ENCODE measurements at places on chromosomes 6 and 20.

DNA sequence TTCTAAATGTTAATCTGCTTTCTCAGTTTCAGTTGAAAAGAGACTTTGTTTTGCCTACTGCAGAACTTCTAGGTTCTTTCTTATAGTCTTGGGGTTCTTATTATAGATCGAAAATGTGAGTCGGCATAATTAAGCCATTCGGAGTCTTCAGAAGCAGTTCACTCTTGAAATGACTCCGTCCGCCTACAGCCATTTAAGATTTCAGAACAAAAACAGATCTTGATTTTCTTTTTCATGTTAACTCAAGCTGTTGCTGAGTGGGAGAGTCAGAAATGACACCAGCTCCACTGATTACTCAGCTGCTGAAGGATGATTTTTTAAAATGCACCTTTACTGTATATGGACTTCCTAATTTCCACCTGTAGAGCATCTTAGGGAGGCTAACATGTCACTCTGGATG lies 15.9 kb downstream of the PRDM1 start:
- no peak for DNase-seq

GRCh38 chr6:78864957-78865356 lies 2.4 kb upstream of the IRAK1BP1 start:
- no peak for DNase-seq

GRCh38 chr6:129717277-129717676 lies 7.3 kb upstream of the ARHGAP18 start:
- no peak for DNase-seq

- no peak for DNase-seq
Observed at GRCh38 chr6:56690519-56691285, 48.0 kb upstream of the DST start.

DNA sequence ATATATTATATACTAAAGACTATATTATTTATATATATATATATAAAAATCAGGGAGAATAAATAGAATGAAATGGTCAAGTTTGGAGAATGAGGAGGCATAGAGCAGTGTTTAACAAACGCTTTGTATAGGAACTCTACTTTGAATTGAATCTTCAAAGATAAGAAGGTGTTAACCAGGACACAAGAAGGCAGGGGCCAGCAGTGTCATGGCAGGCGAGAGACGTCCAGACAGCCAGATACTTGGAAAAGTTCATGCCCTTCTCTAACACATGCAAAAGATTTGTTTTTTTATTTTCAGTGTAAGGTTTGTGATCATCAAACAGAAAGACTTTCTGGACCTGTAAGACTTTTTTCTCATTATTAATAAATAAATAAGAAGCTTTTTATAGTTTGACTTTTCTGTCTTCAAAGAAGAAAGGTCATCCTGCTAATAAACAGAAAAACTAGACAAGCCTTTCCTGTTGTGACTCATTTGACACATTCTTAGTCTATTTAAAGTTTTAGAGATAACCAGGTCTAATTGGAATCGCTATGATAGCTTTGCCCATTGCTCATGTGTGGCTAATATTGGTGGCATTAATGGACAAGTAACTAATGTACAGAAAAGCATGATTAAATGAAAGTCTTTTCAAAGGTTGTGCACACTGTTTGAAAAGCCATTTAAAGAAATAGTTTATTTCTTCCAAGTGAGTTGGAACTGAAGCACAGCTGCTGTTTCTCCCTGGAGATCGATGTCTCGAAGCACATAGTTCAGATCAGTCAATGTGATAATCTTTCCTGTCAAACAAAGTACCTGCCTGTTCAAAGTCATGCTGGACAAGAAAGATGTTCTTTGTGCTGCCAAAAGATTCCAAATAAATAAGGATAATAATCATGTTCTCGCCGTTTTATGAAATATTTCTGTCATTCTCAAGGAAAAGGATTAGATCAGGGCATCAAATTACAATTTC lies 420.4 kb upstream of the OPRM1 start:
- DNase-seq: no peak

GRCh38 chr6:136763716-136764516 lies 28.4 kb downstream of the MAP3K5 start:
- DNase-seq: no peak

GRCh38 chr6:170271771-170272314 lies 19.0 kb downstream of the DLL1 start:
- peak; percentile 82 for DNase-seq

DNA sequence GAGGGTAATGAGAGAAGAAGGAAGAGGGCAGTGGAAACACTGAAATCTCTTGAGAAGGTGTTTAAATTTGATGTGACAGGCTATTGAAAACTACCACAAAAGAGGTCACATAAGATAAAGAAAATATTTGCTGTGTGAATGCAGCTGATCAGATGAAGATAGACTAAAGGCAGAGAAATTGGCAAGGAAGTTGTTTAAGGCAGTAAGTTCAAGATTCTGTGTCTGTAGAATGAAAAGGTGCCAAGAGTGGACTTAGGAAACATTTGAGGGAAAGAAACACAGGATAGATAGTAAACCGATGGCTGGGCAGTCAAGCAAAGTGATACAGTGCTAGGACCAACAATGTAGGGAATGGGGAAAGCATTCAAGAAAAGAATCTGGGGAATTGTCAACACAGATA lies 332.3 kb upstream of the MARCKS start:
- DNase-seq: no peak

GRCh38 chr20:24836041-24836533 lies 113.0 kb upstream of the CST7 start:
- no peak for DNase-seq

DNA sequence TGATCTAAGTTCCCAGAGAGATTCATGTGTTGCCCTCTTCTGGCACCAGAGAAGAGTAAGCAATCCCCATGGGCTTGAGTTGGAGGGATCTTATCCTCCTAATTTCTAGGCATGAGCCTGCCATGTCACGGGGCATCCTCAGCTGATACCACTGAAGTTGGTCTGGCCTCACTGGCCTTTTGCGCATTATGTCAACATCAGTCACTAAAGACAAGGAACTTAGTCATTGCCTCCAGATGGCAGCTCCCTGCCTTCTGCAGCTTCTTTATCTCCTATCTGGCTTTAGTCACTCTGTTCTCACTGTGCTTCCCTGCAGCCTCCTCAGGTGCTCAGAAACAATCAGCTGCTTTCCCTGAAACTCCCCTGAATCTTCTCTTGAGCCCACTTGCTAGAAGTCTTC lies 312.2 kb downstream of the ADGRG6 start:
- no peak for DNase-seq

DNA sequence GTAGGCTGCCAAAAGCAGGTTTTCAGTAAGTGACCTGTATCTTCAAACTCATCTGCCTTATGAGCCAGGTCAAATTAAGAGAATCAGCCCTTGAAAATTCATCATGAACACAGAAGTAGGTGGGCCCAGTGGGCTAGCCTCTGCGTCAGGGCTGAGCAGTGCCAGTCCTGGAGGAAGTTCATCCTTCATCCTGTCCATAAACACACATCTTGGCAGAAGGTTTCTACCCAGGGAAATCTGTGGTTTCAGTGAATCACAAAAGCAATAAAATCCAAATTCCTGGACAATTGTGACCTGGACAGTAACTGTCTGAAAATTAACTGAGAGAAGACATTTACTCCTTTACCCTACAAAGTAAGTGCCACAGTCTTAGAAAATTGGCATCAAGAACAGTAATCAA lies 72.4 kb downstream of the ATG5 start:
- no peak for DNase-seq

GRCh38 chr6:126672649-126673048 lies 332.7 kb downstream of the CENPW start:
- DNase-seq: no peak

- DNase-seq: peak; percentile 54
Observed at GRCh38 chr20:26208296-26209091, 511.8 kb upstream of the ZNF337 start.

- peak; percentile 71 for DNase-seq
Observed at GRCh38 chr20:31603822-31604566, 1.1 kb upstream of the ID1 start.

DNA sequence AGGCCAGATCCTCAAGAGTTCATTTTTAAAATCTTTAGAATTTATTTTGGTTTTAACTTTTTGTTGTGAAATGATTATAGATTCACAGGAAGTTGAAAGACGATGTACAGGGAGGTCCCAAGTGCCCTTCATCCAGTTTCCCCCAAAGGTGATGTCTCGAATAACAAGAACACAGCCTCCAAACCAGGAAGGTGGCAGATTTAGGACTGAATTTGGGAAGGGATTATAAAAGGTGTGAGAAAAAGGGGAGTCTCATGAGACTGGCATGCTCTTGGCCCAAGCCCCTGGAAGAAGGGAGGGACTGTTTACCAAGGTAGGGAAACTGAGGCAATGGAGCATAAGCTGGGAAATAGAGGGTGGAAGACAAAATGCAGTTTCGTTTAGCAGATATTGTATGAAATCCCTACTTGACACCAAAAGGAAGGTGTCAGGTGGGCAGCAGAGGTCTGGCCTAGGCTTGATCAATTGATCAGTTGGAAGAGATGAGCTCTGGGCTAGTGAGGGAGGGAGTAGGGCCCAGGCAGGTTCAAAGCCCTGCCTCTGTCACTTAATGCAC lies 81.2 kb downstream of the BMP7 start:
- DNase-seq: no peak

GRCh38 chr6:107115695-107116327 lies 496 bp upstream of the BEND3 start:
- peak; percentile 9 for DNase-seq

DNA sequence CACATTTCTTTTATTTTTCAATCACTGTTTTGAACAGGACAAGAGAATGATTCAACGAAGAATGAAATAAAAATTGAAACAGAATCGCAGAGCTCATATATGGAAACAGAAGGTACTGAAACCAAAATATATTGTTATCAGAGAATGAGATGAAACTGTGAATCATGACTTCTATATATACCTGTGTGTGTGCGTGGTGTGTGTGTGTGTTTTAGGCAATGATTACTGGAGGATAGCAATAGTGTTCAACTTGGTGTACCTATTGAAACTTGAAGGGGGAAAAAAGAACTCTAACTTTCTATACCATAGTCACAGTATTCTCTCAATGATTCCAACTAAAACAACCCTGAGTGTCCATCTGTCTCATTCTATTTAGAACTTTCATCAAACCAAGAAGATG lies 586.6 kb downstream of the KIF16B start:
- DNase-seq: no peak

GRCh38 chr6:33323623-33323948 lies 6.0 kb upstream of the ZBTB22 start:
- no peak for DNase-seq

- no peak for DNase-seq
Observed at GRCh38 chr6:87212596-87212995, 57.2 kb downstream of the ZNF292 start.

- DNase-seq: no peak
Observed at GRCh38 chr6:34904990-34905613, 16.0 kb downstream of the ANKS1A start.

- DNase-seq: no peak
Observed at GRCh38 chr20:23147964-23148730, 62.0 kb upstream of the CD93 start.

DNA sequence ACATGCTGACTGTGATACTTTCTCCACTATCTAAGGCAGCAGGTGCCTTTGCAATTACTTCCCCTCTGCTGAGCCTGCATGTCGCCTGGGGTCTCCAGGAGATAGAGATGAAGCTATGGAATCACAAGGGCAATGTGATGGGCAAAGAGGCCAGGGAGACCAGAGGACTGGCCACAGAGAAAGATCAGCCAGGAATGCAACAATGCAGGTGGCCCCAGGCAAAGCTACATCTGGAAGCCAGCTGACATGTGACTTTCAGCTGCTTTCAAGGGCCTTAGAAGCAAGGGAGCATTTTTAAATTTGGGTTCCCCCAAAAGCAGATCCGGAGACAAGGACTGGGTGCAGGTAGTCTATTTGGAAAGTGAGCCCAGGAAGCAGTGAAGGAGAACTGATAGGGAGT lies 107.9 kb upstream of the SRSF6 start:
- no peak for DNase-seq

DNA sequence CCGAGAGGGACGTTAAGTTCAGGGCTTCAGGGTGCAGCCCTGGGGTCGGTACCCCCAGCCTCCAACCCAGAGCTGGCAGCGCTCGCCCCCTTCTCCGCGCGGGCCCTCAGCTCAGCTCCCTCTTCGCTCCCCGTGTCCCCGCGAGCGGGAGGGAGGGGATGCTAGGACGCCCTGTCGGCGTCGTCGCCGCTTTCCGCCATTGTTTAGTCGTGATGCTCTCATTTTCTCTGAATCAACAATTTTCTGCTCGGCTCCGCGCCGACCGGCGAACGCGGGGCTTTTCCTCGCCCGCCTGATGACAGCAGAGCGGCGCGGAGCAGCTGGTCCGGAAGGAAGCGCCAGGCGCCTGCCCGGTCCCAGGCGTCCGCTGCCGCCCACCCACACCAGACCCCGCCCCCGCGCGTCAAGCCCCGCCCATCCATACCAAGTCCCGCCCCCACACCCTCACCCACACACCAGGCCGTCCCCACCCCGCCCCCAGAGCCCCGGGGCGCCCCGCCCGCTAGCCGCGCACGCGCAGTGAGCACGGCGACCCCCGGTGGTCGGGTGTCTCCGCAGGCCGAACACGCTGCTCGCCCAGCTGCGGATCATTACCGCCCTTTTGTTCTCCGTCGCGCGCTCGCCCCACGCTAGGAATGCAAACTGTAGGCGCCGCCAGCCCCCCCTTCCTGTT lies 50.1 kb upstream of the SLC32A1 start:
- peak; percentile 37 for DNase-seq

- DNase-seq: no peak
Observed at GRCh38 chr6:81063891-81064290, 688.6 kb downstream of the TENT5A start.

- peak; percentile 49 for DNase-seq
Observed at GRCh38 chr6:143940011-143940597, 68.0 kb downstream of the PLAGL1 start.
